ENCODE measurements at places on chromosomes 7 and 10.

DNA sequence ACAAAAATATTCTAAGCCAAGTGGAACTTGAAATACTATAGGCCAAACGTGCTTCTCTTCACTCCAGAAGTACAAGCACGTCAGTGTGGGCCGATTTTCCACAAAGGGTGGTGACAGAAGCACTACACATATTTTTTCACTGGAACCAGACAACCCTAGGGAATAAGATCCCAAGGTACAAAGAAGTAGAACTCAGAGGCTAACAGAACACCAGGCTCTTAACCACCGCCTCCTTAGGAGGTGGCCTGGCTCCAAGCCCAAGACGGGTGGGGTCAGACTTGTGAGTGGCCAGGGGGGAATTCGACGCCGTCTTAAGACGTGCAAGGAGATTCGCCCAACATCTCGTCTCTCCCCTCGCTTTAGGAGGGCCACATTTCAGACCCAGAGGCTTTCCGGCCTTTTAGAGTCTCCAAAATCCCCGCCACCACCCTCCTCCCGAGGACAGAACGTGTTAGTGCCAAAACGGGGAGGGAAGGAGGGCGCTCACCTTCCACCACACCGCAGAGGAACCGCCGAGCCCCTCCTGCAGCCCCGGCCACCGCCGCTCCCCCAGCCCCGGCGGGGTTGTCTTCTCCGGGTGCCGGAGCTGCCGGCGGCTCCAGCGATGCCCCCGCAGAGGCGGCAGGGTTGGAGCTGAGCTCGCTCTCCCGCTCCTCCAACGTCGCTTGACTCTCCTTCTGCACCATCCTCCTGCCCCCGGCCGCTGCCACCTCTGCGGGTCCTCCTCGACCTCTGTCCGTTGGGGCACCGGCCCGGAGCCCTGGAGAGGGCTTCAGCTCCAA lies 716 bp downstream of the OGA start:
- DNase-seq, result no peak

- DNase-seq, result no peak
These were observed 195.3 kb downstream of the DNAJB6 start for GRCh38 chr7:157532068-157532467.

DNA sequence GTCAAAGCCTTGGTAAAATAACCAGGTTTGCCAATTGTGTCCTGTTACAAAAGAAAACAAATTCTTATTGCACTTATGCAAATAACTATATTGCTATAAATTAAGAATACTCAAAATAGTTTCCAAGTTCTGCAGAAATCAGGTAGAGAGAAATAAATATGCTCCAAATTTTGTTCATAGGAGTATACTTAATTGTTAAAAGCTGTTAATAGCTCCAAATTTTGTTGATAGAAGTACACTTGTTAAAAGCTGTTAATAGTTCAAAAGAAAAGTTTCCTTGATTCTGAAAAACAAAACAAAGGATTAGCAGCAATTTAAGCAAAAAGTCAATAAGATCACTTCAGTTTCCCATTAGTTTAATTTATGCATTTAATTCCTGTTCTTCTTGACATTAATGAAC lies 46.4 kb upstream of the ZNF138 start:
- no peak for DNase-seq

- DNase-seq, result peak; percentile 28
These were observed 57.0 kb downstream of the HIPK2 start for GRCh38 chr7:139720705-139721231.

DNA sequence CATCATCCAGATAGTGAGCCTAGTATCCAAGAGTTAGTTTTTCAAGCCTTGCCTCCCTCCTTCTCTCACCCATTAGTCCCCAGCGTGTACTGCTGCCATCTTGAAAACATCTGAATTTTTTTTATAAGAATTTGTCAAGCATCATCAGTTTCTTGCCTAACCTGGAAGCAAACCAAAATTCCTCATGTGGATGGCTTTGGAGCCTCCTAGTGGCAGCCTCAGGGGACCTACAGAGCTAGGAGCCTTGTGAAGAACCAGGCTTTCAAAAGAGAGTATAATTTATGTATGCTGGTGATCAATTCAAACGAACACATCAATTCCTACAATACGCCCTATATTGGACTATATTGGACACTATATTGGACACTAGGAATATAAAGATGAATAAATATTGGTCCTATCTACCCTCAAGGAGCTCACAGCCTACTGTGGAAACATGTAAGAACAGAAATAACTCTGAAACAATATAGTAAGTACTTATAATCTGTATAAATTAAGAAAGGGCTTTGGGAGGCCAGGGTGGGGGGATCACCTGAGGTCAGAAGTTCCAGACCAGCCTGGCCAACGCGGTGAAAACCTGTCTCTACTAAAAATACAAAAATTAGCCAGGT lies 63.4 kb downstream of the HPSE2 start:
- DNase-seq, result no peak

GRCh38 chr10:10209167-10209566 lies 808.5 kb upstream of the CELF2 start:
- DNase-seq, result no peak

Measured in NCI-H1092 (cell line).